ENCODE measurements at places on chromosomes 3 and 15.

DNA sequence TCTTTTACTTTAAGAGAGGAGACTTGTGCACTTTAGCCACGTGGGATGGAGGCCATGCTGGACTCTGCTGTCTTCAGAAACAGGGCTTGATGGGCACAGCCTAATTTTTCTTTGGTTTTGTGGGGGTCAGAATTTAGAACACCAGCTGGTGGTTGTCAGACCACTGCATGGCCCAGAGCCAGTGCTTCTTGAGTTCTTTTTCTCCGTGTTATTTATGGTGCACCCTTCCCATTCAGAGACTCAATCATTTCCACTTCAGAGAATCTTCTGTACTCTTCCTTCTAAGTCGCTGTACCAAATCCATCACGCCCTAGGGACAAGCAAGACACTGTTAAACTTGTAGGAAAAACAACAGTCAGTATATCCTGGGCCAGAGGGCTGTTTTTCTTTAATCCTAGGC is 20.1 kb downstream of the PRR23A start:
- no peak for DNase-seq

GRCh38 chr15:67779549-67780111 is 45.7 kb upstream of the SKOR1 start:
- DNase-seq = no peak

GRCh38 chr3:29514170-29514569 is 233.3 kb downstream of the RBMS3 start:
- DNase-seq = no peak

DNA sequence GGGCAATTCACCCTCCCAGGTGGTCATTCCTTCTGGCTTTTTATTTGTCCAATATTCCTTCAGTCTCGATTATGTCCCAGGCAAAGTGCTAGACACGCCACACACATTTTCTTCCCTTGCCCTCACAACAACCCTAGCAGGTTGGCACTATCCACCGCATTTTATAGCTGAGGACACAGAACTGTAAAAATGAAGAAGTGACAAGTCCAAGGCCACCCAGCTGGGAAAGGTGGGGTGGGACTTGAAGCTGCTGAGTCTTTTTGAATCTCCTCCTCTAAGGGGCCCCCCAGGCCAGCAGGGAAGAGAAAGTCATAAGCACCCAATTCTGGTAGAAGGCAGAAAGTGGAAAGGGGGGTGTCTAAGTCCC is 60.6 kb downstream of the CEMIP start:
- no peak for DNase-seq
